Activated CD8-positive, alpha-beta T cell treated with anti-CD3 and anti-CD28 coated beads for 36 hours (primary cell): ENCODE measurements at places on chromosomes 7 and 10. TPM values are rescaled to one million over a fixed set of nuclear protein-coding genes. Genes with fewer than 3 reads are reported as not detected.

GRCh38 chr7:124597509-124597908, 168.1 kb downstream of the GPR37 start:
- no peak for DNase-seq

- DNase-seq = peak; percentile 18
These were observed 666 bp downstream of the SMKR1 start for GRCh38 chr7:129502708-129503685.

The TMEM106B gene
- total RNA-seq = 28.8 TPM

The ADIRF gene
- total RNA-seq = not detected

DNA sequence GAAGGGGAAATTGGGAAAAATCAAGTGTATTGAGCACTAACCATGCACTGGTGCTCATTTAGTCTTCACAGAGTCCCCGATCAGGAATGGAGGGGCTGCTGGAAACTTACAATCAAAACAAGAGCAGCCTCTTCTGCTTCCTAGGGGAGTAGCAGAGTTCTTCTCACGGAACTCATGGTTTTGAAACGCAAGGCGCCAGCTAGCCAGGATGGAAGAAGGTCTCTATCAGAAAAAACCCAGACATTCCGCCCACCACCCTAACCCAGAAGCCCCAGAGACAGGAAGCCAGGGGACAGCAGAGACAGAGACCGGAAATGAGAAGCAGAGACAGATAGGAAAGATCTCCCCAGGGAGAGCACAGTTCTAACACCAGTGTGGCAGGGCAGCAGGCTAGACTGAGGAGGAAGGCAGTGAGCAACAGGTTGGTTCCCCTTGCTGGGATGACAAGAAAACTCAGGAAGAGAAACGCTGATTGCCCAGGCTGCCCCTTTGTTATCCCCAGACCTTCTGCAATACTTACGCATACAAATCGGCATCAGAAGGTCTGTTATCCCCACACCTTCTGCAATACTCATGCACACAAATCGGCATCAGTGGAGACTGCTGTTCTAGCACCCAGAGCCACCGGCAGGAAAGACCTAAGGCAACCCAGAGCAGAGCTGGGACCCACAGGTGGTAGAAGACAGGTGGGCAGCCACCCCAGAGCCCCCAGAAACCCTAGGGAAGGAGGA, 99.2 kb downstream of the CPXM2 start:
- no peak for DNase-seq

DNA sequence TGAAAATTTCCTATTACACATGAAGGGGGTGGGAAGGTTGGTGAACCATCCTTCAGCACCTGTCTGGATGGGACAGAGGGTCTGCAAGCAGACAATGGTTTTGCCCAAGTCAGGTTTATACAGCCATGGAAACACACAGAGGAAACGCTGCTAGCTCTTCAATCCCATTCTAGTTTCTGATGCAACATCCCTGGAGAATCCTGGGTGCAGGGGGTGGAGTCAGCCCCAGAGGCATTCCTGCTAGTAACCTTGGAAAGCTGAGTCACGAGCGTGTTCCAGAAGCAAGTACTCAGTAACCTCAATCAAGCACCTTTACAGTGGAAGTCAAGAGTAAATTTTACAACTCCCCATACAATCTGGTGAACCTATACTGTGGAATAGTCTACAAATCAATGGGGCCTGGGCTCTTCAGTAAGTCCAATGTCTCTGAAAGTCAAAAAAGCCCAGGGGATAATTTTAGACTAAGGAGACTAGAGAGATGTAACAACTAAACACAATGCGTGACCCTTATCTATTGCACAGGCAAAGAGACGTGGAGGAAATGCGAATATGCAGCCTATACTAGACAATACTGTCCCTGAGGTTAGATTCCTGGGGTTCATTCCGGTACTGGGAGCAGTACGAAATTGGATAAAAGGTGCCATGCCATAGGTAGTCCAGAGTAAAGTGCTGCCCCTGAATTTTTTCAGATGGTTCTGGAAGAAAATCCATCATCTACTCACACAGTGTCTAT, 95.4 kb downstream of the ZRANB1 start:
- DNase-seq = no peak

GRCh38 chr10:14574291-14574690, 200.4 kb downstream of the FAM107B start:
- DNase-seq = no peak

The STEAP1B gene
- not detected for total RNA-seq

DNA sequence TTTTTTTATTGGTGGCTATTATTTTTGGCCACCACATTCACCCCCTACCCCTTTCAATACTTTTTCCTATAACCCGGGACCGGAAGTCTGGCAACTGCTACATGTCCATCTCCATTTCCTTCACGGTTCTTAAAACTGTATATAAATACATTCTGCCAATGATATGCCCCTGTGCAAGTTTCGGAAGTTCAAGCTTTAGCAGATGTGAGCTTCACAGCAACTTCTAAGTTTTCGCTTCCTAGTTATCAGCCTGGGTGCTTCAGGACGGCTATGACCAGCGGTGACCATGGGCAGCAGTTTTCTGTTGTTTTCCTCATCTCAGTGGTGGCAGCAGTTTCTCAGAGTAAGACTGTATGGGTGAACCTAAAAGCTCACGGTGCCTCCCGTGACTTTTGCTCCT, 153.5 kb upstream of the NFE2L3 start:
- no peak for DNase-seq

DNA sequence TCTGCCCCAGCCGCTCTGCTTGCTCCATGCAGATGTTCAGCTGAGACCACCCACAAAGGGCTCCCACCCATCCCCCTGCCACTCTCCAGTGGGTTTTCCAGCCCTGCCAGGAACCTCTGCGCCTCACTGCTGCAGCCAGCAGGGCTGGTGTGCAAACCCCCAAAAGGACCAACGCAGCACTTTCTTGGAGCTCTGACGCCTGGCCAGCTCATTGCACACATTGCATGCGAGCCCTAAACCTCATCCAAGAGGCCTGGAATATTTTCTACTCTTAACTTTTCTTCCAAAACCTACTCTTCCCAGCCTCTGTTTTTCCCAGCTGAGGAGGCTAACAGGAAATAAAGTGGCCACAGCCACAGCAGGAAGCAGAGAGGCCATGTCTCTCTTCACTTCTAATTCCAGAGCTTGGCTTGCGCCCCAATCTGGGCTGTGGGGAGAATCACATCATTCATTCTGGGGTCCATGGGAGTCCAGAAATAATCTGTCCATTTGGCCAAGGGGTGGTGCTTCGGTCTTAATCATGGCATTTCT, 4.6 kb upstream of the FAM170B start:
- no peak for DNase-seq

The GBX1 gene
- total RNA-seq = not detected

GRCh38 chr7:134046594-134047128, 80.5 kb upstream of the LRGUK start:
- no peak for DNase-seq

DNA sequence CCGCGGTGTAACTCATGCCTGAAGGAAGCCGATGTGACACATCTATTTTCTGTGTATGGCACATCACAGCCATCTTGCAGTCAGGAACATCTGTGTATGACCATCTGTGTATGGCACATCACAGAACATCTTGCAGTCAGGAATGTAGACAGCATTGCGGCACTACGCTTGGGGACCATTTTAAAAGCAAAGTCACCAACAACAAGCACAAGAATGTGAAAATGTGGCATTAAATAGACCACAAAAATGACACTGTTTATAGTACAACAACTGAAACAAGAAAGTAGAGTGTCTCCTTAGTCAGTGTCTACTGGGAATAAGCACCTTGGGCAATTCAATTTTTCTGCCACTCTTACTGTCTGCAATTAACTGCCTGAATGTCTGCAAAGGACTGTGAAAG, 124.4 kb downstream of the HGF start:
- no peak for DNase-seq

The PNLIPRP1 gene
- total RNA-seq = not detected

The THNSL1 gene
- total RNA-seq = 9.9 TPM

The CUBN gene
- total RNA-seq = 0.38 TPM

The AGAP5 gene
- 8.8 TPM for total RNA-seq

The TUBB8 gene
- not detected for total RNA-seq

The LEP gene
- total RNA-seq = not detected

The DLX6 gene
- not detected for total RNA-seq

DNA sequence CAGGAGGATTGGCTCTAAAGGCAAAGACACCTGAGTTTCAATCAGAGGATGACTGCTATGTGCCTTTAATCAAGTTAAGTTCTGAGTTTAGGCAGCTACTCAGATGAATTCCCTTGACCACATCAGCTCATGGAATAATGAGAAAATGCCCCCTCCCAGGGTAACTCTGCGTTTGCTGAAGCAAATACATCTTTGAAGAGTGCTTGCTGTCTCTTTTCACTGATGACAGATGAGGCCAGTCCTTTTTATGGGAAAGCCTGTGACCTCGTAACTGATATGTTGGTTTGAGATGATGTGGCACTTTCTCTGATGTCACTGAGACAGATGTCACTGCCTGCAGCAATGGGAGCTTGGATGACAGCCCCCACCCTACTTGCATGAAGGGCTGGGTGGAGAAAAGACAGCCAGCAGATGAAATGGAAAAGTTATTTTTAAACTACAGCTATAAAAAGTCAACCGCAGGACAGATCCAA, 43.7 kb upstream of the DGKI start:
- DNase-seq = no peak

The ZNF467 gene
- not detected for total RNA-seq

DNA sequence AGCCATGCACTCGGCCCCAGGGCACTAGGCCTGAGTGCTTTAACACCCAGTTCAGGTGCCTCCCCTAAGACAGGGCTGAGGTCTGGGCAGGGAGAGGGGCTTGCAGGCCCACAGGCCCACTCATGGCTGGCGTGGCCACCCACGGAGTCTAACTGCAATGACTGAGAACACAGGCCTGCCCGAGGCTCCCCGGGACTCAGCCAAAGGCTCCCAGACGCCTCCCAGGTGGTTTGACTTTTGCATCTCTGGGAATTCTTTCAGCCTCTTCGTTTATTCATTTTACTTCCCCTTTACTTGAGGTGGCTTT, 37.3 kb downstream of the PTPRN2 start:
- DNase-seq = no peak

The ZNF12 gene
- total RNA-seq = 22.7 TPM

DNA sequence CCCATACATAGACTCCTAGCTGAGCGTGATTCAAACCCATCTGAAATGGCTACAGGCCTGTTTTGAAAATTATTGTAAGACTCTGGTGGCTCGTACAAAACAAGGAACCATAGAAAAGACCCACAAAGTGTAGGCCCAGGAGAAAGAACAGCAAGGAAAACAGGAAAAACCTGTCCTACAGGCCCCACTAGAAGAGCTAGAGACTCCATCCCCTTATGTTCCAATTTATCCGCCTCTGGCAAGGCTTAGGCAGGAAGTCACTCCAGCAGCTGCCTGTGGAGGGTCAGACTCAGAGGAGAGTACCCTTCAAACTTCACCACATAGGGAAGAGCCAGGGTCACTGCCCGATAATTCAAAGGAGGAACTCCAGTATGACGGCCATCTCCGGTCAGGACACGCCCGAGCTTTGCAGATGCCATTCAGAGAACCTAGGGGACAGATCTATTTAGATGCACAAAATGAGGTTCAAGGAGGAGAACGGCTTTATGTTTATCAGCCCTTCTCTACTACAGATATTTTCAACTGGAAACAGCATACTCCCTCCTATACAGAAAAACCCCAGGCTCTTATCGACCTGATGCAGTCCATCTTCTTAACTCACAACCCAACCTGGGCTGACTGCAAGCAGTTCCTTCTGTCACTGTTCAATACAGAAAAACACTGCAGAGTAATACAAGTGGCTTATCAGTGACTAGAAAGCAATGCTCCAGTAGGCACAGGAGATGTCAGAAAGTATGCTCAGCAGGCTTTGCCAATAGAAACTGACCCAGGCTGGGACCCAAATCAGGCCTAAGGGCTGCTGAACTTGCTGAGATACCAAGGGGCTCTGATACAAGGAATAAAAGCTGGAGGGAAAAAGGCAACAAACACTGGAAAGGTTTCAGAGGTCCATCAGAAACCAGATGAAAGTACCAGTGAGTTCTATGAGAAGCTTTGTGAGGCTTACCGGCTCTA, 8.6 kb upstream of the ZNF33B start:
- DNase-seq = no peak

The ZWINT gene
- 65.4 TPM for total RNA-seq

DNA sequence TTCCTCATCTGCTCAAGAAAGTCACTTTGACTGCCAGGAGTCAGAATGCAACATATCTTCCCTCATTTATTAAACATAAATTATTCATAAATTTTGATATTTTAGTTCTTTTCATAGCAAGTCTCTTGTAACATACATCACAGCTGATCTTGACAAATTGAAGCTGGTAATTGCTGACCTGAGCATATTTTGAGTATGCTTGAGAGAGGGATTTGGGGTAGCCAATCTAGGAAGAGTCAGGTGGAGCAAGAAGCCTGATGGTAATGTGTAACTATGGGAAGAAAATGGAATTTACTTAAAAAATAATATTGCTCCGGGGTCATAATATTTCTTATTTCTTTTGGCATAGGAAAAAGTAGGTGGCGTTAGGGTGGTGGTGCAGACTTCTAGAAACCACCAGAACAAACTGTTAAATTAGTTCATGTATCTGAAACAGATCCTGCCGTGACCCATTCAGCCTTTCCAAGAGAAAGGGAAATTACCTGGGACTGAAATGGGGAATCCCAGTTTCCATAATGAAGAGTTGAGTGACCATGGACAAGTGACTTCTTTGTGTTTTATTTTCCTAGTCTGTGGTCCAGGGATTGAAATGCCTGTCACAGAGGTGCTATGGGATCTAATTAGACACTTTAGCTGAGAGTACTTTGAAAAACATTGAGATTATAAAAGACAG, 12.9 kb downstream of the CPED1 start:
- no peak for DNase-seq

DNA sequence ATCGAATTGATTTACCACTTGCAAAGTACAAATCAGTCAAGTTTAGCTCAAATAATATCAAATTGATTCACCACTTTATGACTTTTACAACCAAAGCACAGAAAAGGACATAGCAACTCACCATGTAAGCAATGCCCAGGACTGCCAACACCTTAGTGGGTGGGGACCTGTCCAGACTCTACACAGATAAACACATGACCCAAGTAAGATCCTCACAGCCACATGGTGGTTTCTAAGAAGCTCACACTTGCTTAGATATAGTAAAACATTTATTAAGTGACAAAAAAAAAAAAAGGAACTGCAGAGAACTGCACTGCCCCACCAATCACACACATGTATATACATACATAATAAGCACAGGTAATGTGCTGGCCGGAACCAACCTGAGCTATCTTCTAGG, 116.2 kb downstream of the SLC25A13 start:
- DNase-seq = no peak

The CTNNA3 gene
- total RNA-seq = not detected

- no peak for DNase-seq
These were observed 4.4 kb downstream of the LAMTOR4 start for GRCh38 chr7:100152937-100153666.
